ENCODE measurements at places on chromosomes 3 and 15.

DNA sequence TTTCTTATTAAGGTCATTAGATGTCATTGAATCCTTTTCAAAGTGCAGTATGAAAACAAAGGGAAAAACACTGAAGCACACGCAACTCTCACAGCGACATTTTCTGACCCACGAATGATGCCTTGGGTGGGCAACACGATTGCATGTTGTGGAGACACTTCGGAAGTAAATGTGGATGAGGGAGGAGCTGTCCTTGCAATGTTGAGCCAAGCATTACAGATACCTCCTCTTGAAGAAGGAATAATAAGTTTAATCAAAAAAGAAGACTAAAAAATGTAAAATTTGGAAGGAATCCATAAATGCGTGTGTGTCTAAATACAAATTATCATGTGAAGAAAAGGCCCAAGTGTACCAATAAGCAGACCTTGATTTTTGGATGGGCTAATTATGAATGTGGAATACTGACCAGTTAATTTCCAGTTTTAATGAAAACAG, 16.9 kb downstream of the THBS1 start:
- DNase-seq, result no peak

GRCh38 chr3:177613901-177614300, 416.6 kb upstream of the TBL1XR1 start:
- DNase-seq, result no peak

DNA sequence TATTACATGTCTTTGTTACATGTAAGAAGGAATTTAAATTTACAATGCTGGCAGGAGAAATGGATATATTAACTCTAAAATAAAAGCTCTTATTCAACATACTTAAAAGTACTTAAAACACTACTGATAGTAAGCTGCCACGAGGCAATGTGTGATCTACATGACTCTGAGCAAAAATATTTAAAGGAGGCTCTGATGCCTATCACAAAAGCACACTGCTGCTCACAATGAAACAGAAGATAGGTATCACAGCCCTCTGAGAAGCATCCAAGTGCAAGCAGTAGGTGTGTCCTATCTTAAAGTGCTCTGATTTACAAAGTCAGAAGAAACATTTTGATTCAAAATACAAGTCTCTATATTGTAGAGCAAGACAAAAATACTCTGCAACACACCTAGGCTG, 371.2 kb upstream of the WNT5A start:
- DNase-seq, result no peak

GRCh38 chr3:4712109-4712508, 219.0 kb downstream of the ITPR1 start:
- DNase-seq, result no peak

- no peak for DNase-seq
These were observed 57.5 kb downstream of the HOMER2 start for GRCh38 chr15:82894971-82895520.

DNA sequence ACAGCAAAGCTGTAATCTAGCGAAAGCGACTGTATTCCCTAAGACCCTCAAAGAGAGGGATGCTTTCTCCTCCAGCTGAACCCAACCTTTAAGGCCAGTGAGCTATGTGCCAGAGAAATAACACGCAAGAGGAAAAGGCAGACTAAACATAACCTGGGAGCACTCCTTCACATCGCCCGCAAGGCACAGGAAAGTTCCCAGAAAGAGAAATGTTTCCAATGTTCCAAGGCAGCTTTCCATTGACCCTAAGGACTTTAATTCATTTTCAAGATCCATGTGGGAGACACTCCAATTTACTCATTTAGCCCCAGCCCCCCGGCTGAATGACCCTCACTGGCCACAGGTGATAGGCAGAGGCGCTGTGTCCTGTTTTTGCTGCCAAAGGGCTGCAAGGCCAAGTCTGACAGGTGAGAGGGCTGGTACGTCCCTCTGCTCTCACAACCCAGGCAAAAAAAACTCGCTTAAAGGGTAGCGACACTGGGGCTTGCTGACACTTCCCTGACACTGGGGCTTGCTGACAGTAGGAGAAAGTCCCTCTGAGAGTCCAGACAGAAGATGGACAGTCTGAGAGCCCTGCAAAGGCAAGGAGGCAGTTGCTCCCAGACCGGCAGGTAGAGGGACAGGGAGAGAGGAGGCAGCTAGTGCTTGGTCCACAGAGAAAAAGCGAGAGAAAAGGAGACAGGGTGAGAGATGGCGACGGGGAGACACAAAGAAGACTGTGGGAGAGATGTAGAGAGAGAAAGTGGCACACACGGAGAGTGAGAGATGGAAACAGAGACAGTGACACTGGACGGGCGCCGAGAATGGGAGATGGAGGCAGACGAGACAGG, 702 bp downstream of the ARHGEF3 start:
- peak; percentile 40 for DNase-seq

DNA sequence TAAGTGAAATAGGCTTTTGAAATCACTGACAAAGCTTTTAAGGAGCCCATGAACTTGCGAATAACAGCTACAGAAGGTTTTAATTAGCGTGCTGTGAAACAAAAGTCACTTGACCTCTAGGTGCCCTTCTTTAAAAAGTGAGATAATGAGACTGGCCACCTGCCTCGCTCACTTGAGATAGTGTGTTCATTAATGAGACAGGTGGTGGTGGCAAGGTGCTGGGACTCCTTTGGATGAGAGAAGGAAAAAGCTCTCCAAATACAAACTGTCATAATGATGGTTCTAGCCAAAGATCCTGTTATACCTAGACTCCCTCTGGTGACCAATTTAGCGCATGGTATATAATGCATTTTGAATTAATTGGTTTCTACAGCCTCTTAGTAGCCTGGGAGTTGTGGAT, 22.7 kb upstream of the IREB2 start:
- no peak for DNase-seq

GRCh38 chr3:127088511-127089351, 104.2 kb upstream of the PRR23E start:
- DNase-seq, result no peak

DNA sequence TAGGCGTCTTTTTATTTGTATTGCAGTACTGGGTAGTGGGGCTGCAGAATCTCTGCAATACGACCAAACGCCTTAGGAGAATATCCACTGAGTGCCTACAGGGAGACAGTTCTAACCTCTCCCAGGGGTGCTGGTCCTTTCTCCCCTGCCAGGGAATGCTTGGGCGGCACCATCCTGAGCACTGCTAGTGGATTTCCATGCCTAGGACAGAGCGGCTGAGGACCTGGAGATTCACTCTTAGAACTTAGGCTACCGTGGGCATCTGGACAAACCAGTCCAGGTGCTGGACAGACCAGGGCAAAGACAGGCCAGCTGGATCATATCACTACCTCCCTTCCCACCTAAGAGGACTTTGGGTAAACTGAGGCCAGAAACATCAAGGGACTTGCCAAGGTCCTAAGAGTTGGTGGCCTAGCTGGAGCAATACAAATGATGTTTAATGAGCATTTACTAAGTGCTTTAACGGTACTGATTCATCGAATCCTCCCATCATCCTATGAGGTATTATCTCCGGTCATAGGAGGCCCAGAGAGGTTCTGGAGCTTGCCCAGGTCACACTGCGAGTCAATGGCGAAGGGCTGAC, 902 bp downstream of the TMEM44 start:
- DNase-seq, result no peak

DNA sequence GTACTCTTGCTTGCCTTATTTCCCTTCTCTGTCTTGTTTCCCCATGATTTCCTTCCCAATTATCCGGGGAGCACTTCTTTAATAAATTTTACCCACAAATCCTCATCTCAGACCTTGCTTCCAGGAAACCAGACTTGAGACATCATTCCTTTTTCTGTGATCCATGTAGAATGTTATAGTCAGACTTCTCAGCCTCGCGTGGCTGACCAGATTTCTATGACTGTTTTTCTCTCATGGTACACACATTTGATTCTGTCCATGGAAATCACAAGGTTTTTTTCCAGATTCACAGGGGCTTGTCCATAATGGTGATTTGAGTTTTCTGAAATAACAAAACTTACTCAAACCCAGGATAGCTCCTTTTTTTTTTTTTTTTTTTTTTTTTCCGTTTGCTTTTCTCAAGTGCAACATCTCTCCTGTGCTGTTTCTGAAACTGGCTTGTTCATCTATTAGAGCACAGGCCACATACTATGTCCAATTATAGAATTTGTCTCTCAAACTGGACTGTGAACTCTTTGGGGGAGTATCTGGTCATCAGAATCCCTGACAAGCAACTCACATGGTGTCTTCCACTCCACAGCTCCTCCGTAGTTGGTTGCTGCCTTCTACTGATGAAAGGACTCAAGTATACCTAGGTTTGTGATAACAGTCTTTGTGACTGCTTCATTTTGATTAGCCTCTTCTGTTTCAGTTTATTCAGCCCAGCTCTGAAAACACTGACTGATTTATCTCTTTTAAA, 50.8 kb downstream of the RBMS3 start:
- DNase-seq, result no peak

DNA sequence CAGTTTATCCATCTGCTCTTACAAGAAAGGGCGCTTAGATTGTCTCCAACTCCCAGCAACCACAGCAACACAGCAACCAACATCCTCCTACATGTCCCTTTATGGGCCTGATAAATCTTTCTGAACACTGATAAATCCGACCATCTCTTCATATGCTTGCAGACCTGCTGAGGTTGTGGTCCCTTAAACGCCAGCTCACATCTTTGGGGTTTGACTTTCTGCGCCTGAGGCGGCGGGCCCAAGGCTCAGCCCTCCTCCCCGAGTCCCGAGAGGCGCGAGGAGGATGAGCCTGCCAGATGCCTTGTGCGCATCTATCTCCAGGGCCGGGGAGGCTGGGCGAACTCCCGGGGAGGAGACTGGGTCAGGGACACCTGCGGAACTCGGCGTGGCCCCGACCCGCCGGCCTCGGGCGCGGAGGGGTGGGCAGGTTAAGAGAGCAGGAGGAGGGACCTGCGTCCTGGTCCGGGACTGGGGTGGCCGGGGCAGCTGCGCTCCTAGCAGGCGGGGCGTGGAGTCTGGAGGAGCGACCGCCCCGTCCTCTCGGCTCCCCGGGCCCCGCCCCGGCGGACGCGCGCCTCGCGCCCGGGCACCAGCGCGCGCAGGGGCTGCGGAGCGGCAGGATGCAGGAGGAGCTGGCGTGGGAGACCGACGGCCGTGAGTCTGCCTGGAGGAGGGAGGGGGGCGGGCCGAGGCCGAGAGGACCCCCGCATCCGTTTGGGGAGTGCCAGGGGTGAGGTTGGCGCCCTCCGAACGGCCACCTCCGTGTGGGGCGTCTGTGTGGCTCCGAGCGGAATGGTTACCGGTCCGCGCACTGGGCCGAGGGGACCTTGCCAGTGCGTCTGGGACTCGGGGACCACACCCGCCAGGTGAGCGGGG, at the start of gene ANKDD1A:
TSS of gene ANKDD1A (plus strand) at position 592 of the 876 bp plus-strand sequence. CDS start at position 621, 29 bp downstream.
- DNase-seq, result peak; percentile 44

GRCh38 chr15:77871852-77872371, 205.6 kb downstream of the TBC1D2B start:
- no peak for DNase-seq

All from CD4-positive, alpha-beta T cell treated with Interleukin-17A for 4 hours (primary cell).